Activated T-helper 2 cell treated with anti-CD3 and anti-CD28 coated beads, Interferon-gamma antibody, Interleukin-2, Interleukin-4, amounts not matched to agents 10 μg/mL and 5 μg/mL and 100 μg/mL, durations not matched to agents 14 hours and 24 hours and 36 hours (primary cell): ENCODE measurements at places on chromosomes 2 and 18. TPM values are rescaled to one million over a fixed set of nuclear protein-coding genes. Genes with fewer than 3 reads are reported as not detected.

DNA sequence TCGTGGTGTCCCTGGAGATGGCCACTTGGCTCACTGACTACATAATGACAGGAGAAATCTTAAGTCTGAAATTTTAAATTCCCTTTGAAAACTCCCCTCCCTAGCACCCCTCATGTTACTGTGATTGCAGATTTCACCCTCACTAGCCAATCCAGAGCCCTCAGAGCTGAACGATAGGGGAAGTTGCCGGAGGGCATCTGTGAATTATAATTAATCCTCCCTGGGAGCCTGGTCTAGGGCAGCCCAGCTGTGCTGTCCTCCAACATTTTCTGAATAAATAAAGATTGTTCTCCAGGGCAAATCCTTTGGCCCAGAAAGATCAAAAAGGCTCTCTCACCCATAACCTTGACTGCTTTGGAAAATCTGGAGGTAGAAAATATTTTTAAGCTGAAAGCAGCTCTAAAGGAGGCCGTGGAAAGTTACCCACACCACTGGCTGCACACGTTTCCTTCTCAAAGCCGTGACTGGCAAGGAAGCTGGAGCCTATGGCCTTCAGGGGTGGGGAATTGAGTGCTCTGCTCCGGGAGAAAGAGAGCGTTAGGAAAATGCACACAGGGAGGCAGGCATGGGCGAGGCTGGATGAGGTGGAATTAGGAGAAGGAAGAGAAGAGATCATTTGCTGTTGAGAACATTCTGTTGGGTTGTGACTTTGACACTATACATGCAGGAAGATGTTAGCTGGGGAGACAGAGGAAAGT lies 68.9 kb upstream of the CNGA3 start:
- DNase-seq, result no peak
- no peak overlapping the region for H3K27ac ChIP-seq
- H3K4me3 ChIP-seq, result no peak overlapping the region

GRCh38 chr18:32422201-32422600 lies 48.5 kb downstream of the GAREM1 start:
- peaks cover 3% of the 10 kb centered on the region for H3K27me3 ChIP-seq
- H3K36me3 ChIP-seq, result no peaks in the 10 kb centered on the region
- no peak overlapping the region for H3K4me3 ChIP-seq
- no peak overlapping the region for H3K27ac ChIP-seq
- H3K4me1 ChIP-seq, result no peaks in the 10 kb centered on the region
- no peak for DNase-seq

DNA sequence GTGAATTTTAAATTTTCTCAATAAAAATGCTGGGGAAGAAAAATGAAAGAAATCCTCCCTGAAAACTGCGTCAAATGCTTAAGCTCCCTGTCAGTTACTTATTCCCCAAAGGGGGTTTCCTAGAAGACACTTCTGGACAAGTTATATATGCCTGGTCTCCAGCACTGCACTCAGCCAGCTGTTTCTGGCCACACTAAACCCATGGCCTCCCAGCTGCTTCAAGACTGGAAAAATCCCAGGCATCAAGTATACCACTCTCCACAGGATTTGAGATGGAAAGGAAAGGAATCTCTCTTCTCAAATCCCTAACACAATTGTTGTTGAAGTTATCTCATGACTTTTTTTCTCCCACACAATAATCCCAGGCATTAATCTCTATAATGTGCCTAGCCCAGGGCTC lies 245.7 kb downstream of the NBAS start:
- peaks cover 68% of the 10 kb centered on the region for H3K36me3 ChIP-seq
- no peaks in the 10 kb centered on the region for H3K27me3 ChIP-seq
- no peak for DNase-seq

DNA sequence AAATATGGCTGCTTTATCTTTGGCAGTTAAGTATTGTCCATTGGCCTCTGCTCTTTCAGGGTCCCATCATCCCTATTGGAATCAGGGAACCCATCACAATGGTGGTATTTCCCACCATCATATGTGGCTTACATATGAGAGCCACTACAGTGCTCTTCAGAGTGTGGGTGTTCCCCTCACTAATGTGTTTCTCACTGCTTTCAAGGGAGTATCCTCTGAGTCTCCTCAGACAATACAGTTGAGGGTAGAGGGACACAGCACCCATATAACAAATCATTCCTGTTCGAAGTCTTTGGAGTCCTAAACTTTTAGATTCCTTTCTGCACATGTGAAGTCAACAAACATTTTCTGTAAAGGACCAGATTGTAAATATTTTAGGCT lies 48.8 kb upstream of the DNAJC10 start:
- no peak for DNase-seq
- H3K36me3 ChIP-seq, result no peaks in the 10 kb centered on the region
- no peak overlapping the region for H3K4me3 ChIP-seq

Gene FABP1
- not detected in 2 replicates for total RNA-seq

Gene DCDC2C
- not detected in 2 replicates for total RNA-seq
